Heart right ventricle (tissue), 16 donors: ENCODE measurements at places on chromosomes 11 and 22. TPM values are rescaled to one million over a fixed set of nuclear protein-coding genes. Genes with fewer than 3 reads are reported as not detected.

Gene FGF4
- not detected for polyA plus RNA-seq

DNA sequence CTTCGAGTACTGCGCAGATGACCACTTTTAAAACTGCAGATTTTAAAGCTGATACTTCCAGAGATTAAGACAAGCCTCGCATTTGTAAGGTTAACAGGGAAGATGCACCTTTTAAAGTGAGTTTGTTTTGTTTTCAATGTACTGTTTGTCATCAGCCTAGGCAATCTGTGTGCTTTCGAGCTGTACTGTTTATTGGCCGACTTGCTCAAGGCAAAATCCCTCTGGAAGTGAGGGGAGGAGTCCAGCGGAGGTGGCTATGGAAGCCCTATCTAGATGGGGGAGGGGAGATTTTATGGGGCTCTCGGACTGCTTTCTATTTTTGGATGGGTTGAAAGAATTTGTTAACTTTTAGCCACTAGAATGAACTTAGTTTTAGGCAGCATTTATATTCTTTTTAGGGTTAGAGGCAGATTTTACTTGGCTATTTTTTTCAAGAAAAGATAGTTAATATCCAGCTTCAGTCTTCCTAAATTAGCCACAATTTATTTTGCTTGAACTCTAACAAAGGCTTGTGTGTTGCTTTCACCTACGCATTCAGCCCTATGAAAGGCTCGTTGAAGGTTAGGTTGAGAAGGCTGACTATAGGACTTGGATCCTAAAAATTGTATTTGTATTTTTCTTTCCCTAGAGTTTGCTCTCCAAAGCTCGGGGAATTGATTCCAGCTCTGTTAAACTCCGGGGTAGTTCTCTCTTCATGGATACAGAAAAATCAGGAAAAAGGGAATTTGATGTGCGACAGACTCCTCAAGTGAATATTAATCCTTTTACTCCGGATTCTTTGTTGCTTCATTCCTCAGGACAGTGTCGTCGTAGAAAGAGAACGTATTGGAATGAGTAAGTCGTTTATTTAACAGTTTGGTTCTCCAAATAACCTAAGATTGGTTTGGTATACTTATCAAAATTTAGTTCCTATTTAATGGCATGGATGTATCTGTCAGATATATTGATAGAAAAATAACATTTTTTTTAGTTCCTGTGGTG lies 2.1 kb downstream of the WEE1 start:
- peak; percentile 73 for DNase-seq

Gene OR10G6
- not detected for polyA plus RNA-seq

DNA sequence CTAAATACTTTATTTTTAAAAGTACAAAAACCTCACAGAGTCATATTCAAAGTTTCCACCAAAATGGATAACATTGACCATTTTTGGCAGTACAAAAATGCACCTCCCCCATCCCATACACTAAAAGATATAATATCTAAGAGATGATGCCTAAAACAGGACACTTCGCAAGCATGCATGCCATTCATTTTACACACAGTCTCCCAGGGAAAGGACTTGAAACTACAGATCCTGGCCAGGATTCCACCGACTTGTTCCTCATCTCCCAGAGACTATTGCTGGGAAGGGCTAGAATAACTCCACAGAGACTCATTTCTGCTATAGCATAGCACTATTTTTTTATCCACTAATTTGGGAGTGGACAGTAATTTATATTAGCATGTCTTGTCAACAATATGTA lies 81.7 kb downstream of the MTNR1B start:
- no peak for DNase-seq

Gene KDM2A
- polyA plus RNA-seq = 16.5 TPM

Gene OOSP1
- polyA plus RNA-seq = not detected

DNA sequence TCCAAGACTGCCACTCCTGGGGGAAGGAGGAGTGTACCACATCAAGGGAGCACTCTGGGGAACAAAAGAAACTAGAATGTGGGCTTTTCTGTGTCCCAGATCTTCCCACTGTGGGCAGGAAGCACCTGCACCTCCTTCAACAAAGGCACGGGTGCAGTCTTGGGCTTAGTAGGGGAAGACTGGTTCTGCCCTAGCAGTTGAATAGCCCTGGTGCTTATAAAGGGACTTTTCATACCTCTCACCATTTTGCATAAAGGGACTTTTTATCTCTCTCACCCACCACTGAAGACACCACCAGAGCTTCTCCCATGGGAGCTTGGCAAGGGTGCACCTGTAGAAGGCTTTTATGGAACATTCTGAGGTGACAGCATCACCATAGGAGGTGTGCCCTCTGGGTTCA lies 65.8 kb upstream of the MS4A8 start:
- DNase-seq = no peak

DNA sequence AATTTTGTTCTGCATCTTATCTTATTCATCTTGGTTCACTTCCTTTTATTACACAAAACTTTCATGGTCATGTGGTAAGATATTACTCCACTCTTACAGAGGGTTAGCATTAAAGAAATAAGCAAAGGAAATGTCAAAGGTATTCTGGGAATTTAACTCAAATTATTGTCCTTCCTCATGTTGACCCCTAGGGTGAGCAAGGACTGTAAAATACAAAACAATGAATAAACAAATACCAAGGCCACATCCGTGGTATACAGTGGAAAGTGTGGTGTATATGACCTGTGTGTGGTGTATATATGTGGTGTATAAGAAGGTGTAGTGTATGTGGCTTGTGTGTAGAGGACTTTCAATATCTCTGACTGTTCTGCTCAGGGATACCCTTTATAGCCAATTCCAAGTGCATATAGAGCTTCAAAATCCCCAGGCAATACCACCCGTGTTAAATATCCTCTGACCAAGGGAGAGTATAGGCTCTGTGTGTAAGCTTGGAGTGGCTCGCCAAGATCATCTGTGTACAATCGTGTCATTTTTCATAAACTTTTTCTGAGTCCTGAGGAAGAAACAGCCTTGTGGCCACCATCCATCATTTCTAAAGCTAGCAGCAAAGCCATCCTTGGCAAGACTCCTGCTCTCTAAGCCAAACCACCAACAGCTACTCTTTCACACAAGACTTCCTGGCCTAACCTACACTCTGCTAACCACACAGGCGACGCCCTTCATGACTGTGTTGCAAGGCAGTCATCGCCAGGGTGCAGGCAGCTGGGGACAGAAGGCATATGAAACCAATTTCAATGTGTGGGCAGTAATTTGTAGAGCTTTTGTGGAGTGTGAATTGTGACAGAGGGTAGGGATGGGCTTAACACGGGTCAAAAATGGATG lies 548.0 kb downstream of the ETS1 start:
- peak; percentile 21 for DNase-seq

DNA sequence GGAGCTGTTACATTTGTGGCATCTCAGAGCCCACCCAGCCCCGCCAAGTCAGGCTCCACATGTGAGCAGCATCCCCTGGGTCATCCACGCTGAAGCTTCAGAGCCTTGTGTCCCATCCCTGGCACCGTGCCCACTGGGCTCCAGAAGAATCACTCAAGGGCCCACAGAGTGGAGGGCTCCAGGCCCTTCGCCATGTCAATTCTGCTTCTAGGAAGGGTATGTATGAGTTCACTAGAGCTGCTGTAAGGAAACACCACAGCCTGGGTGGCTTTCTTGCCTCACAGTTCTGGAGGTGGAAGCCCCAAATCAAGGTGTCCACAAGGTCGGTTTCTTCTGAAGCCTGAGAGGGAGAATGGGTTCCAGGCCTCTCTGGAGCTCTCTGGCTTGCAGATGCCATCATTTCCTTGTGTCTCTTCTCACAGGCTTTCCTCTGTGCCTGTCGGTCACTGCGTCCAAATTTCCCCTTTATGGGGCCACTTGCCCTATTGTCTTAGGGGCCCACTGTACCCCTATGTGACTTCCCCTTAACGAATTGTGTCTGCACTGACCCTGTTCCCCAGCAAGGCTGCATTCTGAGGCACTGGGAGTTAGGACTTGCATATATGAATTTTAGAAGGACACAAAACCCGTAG lies 1476.0 kb downstream of the TBC1D22A start:
- no peak for DNase-seq

Gene OR52B4
- polyA plus RNA-seq = not detected

DNA sequence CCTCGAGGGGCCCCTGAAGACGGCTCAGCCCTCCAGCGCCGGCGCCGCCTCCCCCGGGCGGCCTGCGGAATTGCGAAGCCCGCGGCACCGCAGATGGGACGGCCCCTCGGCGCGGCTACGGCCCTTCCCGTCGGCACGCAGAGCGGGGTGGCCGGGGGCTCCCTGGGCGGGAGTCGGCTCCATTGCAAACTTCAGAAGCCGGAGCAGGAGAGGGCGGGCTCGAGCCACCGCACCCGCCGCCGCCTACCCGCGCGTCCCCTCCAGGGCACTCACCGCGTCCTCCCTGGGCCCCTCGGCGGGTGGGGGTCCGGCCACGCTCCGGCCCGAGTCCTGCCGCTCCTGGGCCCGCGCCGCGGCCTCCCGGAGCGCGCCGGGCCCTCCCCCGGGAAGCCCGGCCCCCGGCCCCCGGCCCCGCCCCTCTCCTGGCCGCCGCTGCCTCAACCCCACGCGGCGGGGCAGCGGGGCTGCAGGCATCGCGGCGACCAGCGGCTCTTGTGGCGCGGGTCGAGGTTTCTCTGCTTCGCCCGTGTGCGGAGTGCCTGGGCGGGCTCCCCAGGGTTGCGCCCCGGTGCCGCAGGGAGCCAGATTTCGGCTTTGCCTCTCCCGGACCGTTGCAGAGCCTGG lies at the start of gene PACSIN3:
Gene PACSIN3 (minus strand): TSS at position 359 of the 624 bp plus-strand sequence. CDS start 3,707 bp downstream, outside the sequence.
- peak; percentile 43 for DNase-seq
